ENCODE measurements at places on chromosomes 6 and 20.
A peak's percentile ranks its signal among the peaks of the same experiment; 100 is the strongest.

GRCh38 chr6:113879186-113880096 is 22.3 kb downstream of the MARCKS start:
- peak; percentile 42 for DNase-seq

GRCh38 chr20:3705491-3705969 is 6.9 kb downstream of the SIGLEC1 start:
- DNase-seq = no peak

GRCh38 chr6:24403501-24403824 is 727 bp downstream of the MRS2 start:
- DNase-seq = no peak

DNA sequence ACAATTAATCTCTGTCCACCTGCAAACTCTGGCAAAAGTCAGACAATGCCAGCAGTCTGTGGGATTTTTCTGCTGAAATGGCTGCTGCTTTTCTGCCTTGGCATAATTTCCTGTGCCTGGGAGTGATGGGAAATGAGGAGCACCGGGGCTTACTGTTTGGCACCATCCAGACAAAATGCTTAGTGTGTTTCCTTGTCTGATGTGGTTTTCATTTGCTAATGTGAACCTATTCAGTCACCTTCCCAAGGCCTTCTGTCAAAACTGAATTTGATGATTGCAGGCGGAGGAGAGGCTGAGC is 56.4 kb downstream of the CDH4 start:
- DNase-seq = no peak

DNA sequence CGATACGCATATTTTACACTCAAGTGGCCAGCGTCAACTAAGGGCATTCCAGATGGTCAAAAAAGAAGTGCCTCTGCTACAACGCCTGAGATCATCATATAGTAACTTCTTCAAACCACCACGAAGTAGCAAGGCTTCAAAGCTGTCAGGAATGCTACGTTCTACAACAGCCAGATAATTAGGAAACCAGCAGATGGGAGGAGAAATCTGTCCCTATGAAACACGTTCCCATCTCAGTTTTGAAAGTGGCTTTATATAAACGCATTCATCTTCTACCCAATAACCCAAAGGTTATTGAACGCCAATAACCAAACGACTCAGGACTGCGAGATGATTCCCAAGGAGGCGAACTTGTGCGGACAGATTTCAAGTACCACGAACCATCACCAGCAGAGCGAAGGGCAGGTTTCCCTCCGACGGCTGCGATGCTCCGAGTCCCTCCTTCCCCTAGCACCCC is 1.2 kb downstream of the ABHD12 start:
- no peak for DNase-seq

GRCh38 chr20:17513939-17514338 is 17.2 kb downstream of the BFSP1 start:
- no peak for DNase-seq

DNA sequence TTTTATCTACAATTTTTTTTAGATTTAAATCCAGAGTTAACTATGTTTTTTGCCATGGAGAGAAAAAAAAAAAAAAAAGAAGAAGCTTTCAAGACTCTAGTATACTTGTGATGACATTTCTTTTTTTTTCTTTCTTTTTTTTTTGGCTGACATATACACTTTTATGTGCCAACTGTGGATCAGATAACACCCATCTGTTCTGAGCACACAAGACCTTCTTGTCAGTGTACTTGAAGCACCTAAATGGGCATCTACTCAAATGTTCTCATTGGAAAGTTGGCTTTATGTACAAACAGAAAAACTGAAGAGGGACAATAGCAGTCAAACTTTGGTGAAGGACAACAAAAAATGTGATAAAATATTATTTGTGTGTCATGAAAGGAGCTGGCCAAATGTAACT is 904.5 kb downstream of the GRIK2 start:
- DNase-seq = no peak

- DNase-seq = no peak
Measured at GRCh38 chr6:31776485-31776988, 591 bp downstream of the VWA7 start.

GRCh38 chr6:157774153-157775135 is 48.6 kb upstream of the SNX9 start:
- DNase-seq = peak; percentile 82

GRCh38 chr6:23879816-23880215 is 246.2 kb upstream of the NRSN1 start:
- no peak for DNase-seq

DNA sequence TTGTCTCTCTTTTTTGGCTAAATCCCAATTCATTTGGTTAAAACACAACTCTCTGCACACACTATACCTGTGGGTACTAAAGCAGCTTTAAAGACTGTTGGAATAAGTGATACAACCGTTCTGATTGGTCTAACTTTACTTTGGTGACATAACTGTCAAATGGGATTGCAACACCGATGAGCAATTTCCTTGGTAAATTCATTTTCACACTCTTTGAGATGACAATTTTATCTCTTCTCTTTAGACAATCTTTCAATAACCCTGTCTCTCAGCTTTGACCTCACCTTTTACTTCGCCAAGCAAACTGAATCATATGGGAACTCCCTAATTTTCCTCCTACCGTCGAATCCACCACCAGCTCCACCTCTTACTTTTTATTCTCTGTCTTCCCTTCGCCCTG is 60.8 kb downstream of the ECT2L start:
- DNase-seq = no peak

GRCh38 chr6:24822696-24823095 is 24.0 kb upstream of the ARMH2 start:
- DNase-seq = no peak

GRCh38 chr6:142343938-142344337 is 42.1 kb downstream of the ADGRG6 start:
- no peak for DNase-seq

GRCh38 chr20:41344938-41345728 is 4.5 kb downstream of the LPIN3 start:
- no peak for DNase-seq

DNA sequence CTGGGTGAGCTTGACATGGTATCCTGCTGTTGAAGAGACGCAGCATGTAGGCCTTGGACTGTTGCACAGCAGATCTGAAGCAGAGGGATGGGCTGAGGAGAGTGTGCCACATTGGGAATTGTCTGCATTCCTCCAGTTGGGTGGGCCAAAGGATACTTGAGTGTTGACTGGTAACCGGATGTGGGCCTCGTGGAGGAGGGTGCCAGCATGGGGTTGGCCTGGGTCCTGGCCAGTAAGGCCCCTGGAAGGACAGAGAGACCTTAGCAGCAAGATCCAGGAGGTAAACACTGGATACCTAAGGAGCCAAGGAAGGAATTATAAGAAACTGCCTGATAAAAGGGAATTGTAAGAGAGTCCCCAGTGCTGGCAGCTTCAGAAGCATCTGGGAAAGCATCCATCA is 76.9 kb downstream of the FIG4 start:
- DNase-seq = no peak

DNA sequence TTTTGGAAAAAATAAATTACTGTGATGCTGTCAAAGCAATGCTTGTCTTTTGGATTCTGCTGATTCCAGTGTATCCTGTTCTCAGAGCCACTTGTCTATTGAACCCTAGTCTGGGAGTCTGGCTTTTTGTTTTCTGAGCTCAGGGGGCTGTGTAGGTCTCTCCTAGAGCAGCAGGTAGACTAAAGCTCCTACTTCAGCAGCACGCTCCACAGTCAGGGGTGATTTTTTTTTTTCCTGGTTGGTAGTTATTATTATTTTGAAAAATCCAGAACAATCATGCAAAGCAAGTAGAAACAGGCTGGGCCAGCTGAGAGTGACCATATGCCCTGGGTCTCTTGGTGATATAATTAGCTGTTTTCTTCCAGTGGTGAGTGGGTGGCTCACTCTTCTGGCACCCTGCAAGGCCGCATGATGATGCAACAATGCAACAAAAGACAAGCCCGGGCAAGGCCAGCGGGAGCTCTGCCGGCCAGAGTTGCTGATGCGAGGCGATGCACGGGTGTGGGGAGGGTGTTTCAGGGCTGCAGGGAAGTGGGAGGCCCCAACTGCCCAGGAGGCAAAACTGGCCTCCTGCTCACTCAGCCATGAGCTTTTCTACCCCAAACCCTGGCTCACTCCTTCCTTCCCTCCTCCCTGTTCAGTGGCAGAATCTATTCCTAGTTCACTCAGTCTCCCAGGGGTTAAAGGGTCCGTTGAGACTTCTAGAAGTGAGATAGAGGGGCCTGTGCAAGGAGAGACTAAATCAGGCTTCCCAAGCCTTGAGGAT is 11.5 kb upstream of the CDKN1A start:
- DNase-seq = peak; percentile 46

- DNase-seq = peak; percentile 68
Measured at GRCh38 chr6:3732345-3733141, 19.0 kb downstream of the PXDC1 start.

GRCh38 chr6:26268659-26269402 is 96.2 kb upstream of the BTN3A2 start:
- DNase-seq = no peak

DNA sequence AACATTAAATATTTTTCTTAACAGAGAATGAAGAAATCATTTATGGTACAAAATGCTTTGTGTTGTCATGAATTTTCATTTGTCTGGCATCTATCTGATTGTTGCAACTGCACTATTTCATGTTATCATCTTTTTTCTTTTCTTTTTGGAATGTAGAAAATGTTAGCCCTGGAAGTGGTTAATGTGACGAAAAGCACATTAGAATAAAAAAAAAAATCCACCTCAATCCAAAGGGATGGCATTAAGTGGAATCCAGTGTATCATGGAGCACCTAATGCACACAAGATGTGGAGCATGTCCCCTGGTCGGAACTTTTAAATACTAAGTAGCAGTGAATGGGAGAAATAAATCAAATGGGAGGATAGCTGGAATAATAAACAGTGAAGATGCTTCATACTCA is 172.9 kb upstream of the MCHR2 start:
- no peak for DNase-seq

GRCh38 chr6:90110971-90111370 is 185.7 kb downstream of the BACH2 start:
- DNase-seq = no peak

DNA sequence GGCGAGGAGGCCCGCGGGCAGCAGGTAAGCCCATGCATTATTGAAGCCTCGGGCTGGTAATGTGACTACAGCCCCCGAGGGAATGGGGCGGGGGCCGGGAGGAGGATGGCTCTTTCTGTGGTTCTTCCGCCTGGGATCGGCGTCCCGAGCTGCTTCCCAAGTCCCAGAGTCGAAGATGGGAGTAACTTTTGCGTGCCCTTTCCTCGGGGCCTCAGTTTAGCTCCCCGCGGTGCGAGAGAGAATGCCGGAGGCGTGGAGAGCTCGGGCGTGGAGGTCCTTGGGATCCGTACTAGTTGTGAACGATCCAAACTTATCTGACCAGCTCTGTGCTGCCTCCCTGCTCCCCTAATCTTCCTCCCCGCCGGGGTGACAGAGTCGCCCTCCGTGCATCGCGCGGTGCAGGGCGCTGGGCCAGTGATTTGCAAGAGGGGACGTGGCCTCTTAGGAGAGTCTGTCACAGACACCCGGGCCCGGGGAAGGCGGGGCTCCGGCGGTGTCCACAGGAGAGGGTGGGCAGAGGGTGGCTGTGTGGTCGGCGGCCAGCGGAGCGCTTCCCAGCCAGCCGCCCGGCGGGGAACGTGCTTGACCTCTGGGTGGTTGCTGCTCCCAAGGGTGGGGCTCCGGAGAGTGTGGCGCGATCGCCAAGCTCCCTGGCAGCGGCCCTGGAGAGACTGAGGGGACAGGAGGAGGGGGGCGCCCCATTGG is 815 bp downstream of the UTRN start:
- DNase-seq = peak; percentile 53

- DNase-seq = no peak
Measured at GRCh38 chr6:25122001-25122400, 157.2 kb upstream of the CARMIL1 start.

DNA sequence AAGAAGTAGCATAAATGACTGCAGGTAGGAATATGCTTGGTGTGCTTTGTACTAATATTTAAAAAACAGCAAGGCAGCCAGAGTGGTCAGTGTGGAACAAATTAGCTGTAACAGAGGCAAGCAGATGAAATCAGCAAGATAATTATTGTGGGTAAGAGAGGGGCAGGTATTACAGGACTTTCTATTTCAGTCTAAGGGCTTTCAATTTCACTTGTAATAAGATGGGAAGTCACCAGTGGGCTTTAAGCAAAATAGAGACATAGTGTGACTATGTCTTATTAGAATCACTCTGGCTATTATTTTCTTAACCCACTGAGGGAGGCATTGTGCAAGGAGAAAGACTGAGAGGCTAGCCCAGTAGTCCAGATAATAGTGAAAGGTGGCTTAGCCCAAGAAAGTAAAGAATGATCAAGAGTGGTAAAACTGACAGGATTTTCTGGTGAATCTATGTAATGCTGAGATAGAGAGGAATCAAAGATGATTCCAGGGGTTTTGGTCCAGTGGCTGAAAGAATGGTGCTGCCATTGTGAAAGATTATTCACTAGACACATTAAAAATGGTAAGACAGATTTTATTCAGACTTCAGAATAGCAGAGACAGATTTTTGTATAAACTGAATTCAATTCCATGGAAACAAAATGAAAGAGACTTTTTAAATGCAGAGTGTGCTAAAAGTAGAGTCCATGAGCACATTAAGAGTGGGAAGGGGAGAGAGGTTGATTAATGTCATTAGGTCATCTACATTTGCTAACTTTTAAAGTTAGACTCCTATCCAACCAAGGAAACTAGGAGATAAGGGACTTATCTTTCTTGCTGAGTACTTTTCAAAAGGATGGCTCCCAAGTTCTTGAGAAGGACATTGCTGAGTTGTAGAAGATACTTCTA is 1136.0 kb downstream of the HACE1 start:
- DNase-seq = no peak

- DNase-seq = no peak
Measured at GRCh38 chr20:48350313-48350988, 477.3 kb downstream of the PREX1 start.

- DNase-seq = no peak
Measured at GRCh38 chr20:23509247-23509913, 18.5 kb downstream of the CST8 start.

DNA sequence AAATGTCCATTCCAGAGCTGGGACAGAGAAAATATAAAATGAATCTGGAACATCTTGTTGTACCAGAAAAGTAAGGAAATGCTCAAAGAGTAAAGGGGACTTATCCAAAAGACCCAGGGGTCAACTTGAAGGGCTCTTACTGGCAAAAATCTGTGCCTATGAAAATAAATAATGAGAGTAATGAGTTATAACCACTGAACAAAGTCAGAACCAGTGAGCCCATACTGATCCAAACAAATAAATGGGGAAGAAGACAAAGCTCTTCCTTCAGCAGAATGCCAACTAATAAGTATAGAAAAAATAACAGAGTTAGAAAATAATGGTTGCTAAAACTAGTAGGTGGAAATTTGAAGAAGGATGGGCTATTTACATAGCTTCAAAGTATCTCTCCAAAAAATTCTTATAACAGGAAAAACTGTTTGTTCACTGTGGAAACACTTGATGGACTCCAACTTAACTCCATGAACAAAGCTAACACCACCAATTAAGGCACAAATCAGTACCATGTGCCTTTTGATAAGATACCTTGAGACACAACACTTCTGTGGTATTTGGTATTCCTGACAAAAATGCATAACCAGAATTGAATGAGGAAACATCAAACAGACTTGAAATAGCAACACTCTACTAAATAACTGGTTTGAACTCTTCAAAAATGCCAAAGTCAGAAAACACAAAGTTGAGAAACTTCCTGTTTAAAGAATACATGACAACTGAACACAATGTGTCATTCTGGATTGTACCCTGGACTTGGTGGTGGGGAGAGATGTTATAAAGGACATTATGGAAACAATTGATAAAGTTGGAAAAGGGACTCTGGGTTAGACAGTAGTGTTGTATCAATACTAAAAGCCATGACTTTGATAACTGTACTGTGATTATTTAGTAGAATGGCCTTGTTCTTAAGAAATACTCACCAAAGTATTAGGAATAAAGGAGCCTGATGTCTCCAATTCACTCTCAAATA is 197.5 kb downstream of the ISM1 start:
- DNase-seq = peak; percentile 13

- DNase-seq = no peak
Measured at GRCh38 chr20:19074356-19074755, 138.1 kb upstream of the SLC24A3 start.

Data from HuH-7.5 (cell line).